ENCODE measurements at places on chromosomes 1 and 21.

GRCh38 chr1:108055387-108055786 lies 90.4 kb upstream of the VAV3 start:
- DNase-seq, result no peak

DNA sequence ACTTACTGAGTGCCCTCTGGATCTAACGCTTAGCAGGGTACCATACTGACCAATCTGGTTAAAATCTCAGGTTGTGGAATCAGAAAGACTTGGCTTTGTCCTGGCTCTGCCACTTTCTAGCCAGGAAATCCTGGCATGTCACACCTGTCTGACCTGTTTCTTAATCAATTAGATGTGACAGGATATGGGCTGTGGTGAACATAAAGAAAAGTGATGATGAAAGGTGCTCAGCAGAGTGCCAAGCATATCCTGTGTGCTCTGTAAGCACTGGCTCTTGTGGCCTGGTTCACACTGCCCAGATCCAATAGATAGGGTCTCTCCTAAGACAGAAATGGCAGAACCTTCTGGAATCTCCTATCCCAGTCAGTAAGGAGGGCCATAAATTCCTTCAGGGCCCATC lies 53.9 kb downstream of the PHC2 start:
- DNase-seq, result no peak

DNA sequence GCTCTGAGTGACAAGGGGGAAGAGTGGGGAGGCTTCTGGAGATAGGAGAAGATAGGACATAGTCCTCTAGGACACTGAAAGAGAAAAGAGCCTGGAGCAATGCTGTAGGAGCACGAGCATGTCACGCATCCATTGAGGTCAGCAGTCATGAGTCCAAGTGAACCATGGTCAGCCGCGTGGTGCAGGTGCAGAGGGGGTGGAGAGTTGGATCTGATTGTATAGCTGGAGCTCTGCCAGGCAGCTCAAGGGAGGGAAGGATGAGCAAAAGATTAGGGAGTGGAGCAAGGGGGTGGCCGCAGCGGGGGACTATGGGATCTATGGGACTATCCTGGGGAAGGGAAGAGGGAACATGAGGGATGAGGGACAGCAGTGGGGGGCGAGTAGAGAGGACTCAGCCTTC lies 14.0 kb downstream of the PADI1 start:
- no peak for DNase-seq

DNA sequence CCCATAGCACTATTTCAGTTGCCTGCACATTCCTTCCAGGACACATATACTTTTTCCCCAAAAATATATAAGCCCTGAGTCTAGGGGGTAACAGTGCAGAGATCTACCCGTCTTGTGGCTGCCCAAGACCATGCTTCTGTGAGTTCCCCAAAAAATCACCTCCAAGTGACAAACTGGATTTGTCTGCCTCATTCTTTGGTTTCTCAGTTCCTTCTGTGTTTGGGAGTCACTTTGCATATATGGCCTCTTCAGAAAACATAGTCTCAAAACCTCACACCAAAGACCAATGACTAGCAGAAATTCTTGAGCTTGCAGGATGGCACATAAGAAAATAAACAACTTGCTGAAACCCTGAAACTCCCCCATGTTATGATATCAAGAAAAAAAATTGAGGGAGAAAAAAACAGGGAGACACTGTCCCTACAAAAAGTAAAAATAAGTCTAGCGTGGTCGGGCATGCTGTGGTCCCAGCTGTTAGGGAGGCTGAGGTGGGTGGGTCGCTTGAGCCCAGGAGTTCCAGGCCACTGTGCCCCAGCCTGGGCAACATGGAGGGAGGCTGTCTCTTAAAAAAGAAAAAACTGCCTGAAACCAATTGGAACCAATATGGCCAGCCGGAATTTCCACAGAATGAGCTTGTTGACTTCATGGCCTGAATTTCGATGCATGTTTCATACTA lies 8.0 kb downstream of the JMJD4 start:
- no peak for DNase-seq

- DNase-seq, result no peak
Measured at GRCh38 chr1:78682496-78682895, 32.9 kb downstream of the IFI44 start.

- DNase-seq, result no peak
Measured at GRCh38 chr1:168509210-168509609, 34.6 kb downstream of the XCL2 start.

DNA sequence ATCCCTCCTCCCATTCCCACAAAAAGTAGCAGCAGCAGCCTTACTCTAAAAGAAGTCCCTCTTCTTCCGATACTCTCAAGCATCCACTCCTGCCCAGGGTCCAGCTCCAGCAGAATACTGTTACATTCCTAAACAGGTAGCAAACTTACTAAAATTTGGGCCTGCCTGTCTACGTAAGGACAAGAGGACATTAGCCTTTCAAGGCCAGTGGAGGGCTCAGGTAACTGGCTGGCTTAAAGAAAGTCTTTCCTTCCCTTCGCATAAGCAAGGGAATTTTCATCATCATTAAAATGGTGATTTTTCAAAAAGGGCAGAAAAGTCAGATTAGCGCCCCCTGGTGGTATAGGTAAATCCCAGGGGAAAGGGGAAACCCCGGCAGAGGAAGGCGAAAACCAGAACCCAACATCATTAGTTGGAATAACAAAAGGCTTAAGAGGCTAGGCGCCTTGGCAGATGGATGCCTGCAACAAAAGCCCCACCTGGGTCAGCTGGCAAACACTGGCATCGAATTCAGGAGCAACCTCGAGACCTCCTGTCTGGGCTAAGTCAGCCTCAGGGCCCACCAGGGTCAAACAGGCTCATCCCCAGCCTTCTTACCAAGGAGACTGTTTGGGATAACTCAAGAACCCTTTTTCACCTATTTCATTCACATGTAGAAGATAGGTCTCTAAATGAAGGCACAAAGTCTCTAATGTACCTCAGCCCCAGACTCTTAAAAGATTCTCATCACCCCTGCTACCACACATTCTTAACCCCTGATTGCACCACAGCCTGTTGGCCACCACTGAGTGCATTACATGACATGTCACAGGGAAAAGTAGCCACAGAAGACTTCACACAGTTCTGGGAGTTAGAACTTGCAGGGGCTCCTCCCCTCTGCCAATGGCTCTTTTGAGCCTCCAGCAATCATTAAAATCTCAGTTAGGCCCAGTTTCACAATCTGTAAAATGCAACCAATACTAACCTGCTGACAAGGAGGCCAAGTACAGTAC lies 36.7 kb downstream of the ERI3 start:
- peak; percentile 38 for DNase-seq

GRCh38 chr1:4422504-4423289 lies 231.7 kb upstream of the AJAP1 start:
- DNase-seq, result no peak

Data from activated CD8-positive, alpha-beta memory T cell treated with anti-CD3 and anti-CD28 coated beads, Interleukin-2, amount 50 U/mL, for 4 hours (primary cell).